ENCODE measurements at places on chromosomes 13 and 19.

- DNase-seq: no peak
These were observed 406.3 kb downstream of the COG6 start for GRCh38 chr13:40061466-40062450.

- no peak for DNase-seq
These were observed 41.5 kb downstream of the MLLT1 start for GRCh38 chr19:6238256-6238642.

DNA sequence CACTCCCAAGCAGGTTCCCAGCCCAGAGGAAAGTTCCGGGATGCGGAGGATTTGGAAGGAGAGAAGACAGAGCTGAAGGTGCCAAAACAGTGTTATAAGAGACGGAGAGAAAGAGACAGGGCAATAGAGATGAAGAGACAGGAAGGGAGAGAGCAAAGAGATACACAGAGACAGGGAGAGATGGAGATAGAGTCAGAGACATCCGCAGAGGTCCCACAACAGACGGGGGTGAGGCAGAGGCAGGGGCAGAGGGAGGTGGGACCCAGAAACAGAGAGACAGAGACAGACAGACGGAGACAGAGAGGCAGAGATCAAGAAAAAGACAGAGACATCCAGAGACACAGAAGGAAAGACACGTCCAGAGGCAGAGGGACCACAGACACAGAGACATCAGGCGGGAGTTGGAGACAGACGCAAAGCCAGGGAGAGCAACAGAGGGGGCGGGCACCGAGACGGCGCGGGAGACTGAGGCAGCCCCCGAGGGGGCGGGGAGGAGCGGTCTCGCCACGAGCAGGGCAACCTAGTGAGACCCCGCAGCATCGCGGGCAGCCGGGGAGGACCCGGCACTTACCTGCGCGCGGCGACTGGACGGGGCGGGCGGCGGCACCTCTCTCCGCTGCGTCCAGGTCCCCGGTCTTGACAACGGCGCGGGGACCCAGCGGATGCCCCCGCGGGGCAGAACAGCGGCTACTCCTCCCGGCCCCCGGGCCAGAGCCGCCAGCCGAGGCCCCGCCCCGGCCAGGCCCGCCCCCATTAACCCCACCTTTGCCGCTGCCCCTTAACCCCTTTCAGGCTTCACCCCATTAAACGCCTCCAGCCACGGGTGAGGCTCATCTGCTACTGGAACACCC, at the start of gene GPR4:
Gene GPR4, minus strand, starts transcription at position 689 of the 851 bp plus-strand sequence. CDS start 10,346 bp downstream, outside the sequence.
- no peak for DNase-seq

DNA sequence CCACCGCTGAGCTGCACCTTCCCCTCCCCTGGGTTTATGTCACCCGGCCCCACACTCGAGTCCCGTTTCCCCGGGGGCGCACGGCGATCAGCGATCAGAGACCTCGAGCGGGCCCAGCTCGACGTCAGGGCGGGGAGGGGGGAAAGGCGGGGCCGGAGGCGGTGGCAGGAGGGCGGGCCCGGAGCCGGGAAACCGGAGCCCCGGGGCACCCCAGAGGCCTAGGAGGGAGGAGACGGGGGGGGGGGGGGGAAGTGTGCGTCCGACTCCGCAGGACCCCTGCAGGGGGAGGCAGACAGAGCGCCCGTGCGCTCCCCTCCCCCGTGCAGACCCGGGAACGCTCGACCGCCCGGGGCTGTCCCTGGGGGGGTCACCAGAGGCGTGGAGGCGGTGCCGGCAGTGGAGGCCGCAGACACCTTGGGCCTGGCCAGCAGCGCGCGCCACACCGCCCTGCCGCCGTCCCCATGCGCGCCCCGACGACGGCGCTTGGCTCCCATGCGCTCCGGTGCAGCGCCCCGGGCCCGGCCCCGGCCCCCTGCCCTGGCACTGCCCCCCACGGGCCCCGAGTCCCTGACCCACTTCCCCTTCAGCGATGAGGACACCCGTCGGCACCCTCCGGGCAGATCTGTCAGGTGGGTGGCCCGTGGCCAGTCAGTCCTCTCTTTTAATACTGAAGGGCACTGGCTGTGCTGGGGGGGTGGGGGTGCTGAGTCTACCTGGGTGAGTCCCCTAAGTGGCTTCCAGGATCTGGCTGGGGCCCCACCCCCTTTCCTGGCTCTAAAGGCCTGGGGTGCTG, 11.8 kb downstream of the PDE4A start:
- no peak for DNase-seq

GRCh38 chr19:30361107-30361447, 11.1 kb upstream of the ZNF536 start:
- no peak for DNase-seq

DNA sequence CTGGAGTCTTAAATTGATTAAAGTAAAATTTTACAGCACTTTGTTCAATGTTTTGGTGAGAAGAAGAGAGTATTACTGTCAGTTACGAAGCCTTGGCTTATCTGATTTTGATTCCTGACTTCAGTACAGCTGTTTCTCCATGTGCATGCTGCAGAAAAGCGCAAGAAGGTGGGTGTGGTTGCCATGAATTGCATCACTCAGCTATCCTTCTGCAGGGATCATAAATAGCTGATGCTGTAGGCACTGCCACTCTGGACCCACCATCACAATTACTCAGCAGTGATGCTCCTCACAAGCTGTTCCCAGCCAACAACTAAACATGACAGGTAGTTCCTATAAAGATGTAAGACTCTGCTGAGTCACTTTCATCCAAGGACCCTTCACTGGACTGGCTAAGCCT, 321.2 kb downstream of the IRS2 start:
- DNase-seq: no peak

DNA sequence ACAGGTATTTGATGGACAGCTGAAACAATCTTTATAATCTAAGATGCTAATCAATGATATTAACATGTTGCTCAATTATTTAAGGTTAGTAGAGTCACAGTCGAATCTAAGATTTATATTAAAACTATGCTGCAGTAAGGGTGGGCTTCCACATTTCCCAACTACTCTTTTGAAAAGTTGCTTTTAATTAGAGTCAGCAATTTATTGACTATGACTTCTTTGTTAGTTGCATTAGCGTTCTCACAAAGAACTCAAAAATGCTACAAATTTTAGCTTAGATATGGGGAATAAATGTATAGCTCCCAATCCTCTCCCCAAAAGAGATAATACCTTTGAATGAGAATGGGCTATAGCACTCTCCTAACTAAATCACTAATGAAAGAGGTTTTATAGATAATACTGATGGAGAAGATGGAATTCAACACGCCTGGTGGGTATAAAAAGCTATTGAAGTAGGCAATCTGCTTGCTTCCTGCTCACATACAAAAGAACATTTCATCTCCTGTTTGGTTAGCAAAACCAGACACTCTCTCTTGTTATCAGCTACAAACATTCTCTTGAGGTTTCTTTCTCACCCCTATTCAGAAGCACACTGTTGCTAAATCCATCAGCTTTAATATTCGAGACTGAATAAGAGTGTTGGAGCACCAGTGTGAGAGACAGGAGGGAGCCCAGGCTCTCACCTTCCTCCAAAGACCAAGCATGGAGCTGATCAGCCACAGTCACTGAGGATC, 2.4 kb upstream of the FLT1 start:
- DNase-seq: no peak

GRCh38 chr13:76885203-76886004, 801 bp downstream of the KCTD12 start:
- peak; percentile 74 for DNase-seq

All from GDM1 (cell line).